Inflammatory macrophage treated with lipopolysaccharide for 1 hour (primary cell): ENCODE measurements at places on chromosomes 13 and 19.

GRCh38 chr13:33111414-33112110 is 95.3 kb downstream of the KL start:
- no peak for DNase-seq

- DNase-seq = no peak
Measured at GRCh38 chr13:24251525-24251924, 57.9 kb upstream of the C1QTNF9 start.

DNA sequence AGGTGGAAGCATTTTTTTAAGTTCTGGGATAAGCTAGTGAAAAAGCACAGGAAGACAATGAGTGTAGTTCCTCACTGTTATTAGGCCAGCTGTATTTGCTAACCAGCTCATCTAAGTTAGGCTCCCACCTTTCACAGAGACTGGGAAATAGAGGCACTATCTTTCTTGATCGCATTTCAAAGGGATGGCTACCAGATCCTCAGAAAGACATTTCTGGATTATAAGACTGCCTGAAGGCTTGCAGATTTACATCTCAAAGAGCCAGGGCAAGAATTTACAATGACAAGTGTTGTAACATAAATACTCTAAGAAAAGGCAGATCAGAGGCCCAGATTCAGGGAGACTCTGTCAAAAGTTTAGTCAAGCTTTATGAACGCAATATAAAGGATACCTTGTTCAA is 1005.5 kb downstream of the PCDH9 start:
- DNase-seq = no peak

- DNase-seq = no peak
Measured at GRCh38 chr13:96020931-96021330, 32.3 kb downstream of the UGGT2 start.

- DNase-seq = no peak
Measured at GRCh38 chr13:75076476-75076875, 405.5 kb downstream of the TBC1D4 start.

GRCh38 chr13:94966422-94966955 is 254.1 kb upstream of the SOX21 start:
- no peak for DNase-seq

- DNase-seq = no peak
Measured at GRCh38 chr13:85230691-85231093, 568.5 kb downstream of the SLITRK6 start.

- no peak for DNase-seq
Measured at GRCh38 chr13:71758828-71759227, 108.2 kb downstream of the DACH1 start.
